ENCODE measurements at places on chromosomes 3 and 15.

- DNase-seq, result no peak
Measured at GRCh38 chr15:92812271-92812670, 87.9 kb upstream of the CHD2 start.

GRCh38 chr15:71078506-71079207, 36.6 kb upstream of the THSD4 start:
- DNase-seq, result no peak

GRCh38 chr15:36808411-36809160, 229.2 kb downstream of the CDIN1 start:
- DNase-seq, result no peak

DNA sequence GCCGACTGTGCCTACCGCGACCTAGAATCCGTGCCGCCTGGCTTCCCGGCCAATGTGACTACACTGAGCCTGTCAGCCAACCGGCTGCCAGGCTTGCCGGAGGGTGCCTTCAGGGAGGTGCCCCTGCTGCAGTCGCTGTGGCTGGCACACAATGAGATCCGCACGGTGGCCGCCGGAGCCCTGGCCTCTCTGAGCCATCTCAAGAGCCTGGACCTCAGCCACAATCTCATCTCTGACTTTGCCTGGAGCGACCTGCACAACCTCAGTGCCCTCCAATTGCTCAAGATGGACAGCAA, 1.4 kb downstream of the ISLR start:
- no peak for DNase-seq

GRCh38 chr15:39362821-39363561, 217.9 kb upstream of the THBS1 start:
- DNase-seq, result no peak

GRCh38 chr3:8769088-8769822, at the start of gene OXTR:
OXTR (minus strand) TSS chr3:8769613; CDS start chr3:8768187, 1,426 bp downstream.
- DNase-seq, result no peak

GRCh38 chr15:77033729-77034671, 36.9 kb downstream of the TSPAN3 start:
- DNase-seq, result no peak

DNA sequence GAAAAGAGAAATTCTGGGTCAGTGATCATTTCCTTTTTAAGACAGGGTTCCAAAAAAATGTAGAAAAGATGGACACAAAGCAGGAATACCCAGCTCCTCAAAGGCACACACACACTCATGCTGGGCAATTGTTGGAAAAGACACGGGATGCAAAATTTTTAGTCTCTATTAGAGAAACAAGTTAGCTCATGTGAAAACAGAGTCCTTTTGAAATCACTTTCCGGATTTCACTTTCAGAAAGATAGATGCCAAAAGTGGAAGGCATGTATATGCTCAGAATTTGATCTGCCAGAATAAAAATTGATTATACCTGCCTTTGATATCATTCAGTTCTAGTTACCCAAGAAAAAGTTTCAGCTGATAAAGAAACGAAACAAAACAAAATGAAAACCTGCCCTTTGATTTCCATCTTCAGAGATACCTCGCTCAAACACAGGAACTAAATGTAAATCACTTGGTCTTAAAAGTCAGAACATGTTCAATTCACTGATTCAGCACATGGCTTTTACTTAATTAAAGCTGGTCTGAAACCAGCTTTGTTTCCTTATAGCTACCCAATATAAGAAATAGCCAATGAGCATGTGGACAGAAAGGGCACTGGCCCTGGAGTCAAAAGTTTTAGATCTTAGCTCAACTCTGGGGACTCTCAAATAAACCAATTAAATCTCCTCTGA, 52.8 kb downstream of the PLD1 start:
- no peak for DNase-seq

- peak; percentile 46 for DNase-seq
Measured at GRCh38 chr3:39180546-39181346, 11.6 kb downstream of the XIRP1 start.

- DNase-seq, result no peak
Measured at GRCh38 chr3:139122221-139122581, 77.5 kb upstream of the PRR23C start.

GRCh38 chr3:71444861-71445259, 138.7 kb downstream of the FOXP1 start:
- no peak for DNase-seq

DNA sequence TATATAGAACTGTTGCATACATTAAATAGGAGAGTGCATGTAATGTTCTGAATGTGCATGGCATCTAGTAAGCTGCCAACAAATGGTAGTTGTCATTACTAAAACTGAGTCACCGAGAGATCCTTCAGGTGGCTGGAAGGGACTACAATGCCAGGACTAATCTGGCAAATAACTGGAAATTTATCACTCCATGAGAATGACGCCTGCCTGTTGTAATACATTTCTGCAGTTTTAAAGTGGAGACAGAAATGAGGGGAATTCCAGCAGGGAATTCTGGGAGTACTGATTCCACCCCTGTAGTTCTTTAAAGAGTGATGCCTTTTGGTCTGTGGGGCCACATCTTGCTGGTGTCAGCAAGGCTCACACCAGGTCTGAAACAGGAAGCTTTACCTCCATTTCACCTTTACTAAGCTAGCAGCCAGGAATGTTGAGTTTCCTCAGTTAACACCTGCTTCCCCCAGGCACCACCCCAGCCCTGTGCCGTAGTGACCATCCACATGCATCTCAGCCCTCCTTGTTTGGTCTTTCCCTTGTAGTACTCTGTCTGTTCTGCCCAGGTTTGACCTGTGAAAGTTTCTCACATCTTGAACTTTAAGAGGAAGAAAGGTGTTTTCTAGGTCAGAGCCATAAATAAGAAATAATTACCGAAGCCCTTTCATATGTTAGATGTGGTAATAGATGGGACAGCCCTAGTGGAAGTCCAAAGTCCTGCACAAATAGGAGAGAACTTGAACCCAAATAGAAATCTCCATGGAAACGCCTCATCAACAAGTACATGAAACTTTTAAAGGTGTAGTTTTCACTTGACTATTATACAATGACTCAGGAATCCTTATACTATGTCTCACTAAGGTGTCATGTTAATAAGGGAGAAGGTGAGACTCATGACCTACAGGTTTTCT, 56.7 kb upstream of the LMOD3 start:
- no peak for DNase-seq

DNA sequence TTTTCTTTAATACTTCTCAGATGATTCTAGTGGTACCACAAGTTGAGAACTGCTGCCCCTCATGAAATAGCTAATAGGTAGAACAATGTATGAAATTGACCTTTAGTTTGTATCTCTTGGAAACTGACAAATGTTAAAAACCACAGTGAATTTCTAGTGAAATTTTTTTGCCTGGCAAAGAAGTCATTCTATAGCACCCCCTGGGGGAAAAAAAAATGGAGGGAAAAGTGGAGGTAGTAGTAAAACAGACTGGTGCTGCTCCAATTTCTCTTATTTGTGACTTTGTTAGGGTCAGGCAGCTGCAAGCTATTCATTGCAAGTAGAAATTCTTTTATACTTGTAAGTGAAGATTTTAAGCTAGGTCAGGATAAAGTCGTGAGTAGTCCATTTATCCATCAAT, 605.0 kb downstream of the NLGN1 start:
- peak; percentile 1 for DNase-seq

DNA sequence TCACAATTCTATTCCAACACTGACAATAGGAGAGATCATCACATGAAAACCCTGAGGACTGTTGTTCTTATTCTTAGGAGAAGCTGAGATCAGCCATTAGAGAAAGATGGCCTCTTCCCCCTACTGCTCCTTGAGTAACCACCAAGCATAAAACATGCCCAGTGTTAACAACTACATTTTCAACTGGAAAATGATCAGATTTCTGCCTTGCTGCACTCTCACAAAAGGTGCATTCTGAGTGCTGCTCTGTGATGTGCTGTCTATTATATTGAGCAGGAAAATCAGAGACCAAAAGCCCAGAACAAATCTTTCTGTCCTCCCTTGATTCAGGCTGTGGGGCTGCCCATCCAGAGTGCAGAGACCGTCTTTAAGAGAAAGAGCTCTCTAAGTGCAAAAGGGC, 304.6 kb upstream of the TRIM42 start:
- DNase-seq, result no peak

DNA sequence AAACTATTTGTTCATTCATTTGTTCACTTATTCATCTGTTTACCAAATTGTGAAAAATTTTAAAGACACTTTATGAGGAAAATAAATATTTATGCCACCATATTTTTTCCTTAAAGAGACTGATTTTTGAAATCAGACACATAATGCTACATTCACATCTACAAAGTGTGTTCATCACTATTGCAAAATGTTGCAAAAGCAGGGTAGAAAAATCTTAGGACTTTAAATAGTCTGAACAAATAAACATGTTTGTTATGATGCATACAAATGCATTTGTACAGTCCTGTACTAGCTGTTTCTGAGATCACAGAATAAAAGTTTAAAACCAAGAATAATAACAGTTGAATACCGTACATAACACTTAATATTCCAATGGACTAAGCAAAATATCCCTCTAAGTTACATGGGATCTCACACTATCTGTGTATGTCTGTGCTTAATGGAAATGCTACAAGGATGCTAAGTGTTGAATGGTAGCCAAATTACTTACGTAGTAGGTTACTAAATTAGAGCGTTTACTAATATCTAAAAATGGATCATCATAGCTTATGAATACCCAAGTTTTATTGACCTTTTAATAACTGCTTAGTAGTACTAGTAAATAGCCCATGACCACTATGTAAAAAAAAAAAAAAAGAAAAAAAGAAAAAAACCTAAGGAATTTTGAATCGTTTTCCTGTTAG, 25.1 kb downstream of the ATP11B start:
- DNase-seq, result no peak

- no peak for DNase-seq
Measured at GRCh38 chr3:32448686-32449474, 53.8 kb downstream of the CMTM6 start.

GRCh38 chr3:32989171-32989570, 37.7 kb downstream of the CCR4 start:
- no peak for DNase-seq

GRCh38 chr15:76310475-76311099, 682 bp downstream of the ETFA start:
- peak; percentile 35 for DNase-seq

GRCh38 chr15:25022233-25022632, 67.4 kb downstream of the SNRPN start:
- DNase-seq, result no peak

DNA sequence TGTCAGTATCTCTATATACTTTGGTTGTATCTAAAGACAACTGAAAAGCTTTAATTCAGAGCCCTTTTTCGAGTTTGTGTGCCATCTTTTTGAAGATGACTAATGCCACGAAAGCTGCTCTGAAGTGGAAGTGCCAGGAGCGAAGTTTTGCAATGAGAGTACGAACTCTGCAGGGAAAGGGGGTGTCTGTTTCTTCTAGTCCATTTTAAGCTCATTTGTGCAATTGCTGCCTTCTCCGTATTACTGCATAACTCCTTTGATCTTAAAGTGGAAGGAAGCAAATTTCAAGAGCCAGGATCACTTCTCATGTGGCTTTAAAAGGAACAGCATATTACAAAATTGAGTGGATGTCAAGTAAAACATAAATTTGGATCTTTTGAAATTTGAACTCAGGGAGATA, 245.3 kb downstream of the FEZF2 start:
- DNase-seq, result no peak

DNA sequence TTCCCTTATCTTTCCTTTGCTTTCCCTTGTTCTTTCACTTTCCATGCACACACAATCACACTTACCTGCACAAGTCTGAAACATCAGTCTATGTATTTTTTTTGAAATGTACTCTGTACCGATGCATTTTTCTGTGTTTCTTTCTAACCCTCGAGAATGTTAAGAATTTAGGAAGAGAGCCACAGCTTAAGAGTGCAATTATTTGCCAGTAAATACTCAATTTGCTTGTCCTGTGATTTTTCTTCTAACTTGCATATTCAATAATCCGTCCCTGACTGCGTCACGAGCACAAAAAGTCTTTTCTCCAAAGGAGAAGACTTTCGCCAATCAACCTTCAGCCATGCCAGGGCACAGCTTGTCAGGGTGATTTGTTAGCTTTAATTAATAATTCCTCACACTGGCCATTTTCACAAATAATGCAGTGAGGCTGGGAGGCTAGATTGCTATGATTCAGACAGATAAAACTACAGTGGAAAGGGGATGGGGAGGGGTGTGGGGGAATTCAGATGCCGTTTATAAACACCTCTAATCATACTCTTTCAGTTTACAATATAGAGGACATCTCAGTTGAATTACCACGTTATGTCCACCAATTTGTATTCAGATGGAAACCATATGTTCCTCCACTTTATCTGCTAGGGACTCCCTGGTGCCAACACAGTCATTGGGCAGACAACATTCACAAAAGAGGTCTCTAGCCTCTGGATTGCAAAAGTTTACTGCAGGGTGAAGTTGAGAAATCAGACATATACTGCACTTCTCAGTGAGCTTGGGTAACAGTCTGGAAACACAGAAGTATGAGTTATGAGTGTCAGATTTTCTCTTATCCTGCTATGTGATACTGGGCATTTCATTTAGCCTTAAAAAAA, 388.0 kb downstream of the ZBTB20 start:
- peak; percentile 93 for DNase-seq

- no peak for DNase-seq
Measured at GRCh38 chr3:12454816-12455121, 29.5 kb upstream of the TSEN2 start.

- DNase-seq, result no peak
Measured at GRCh38 chr3:55202326-55202725, 274.5 kb upstream of the LRTM1 start.

DNA sequence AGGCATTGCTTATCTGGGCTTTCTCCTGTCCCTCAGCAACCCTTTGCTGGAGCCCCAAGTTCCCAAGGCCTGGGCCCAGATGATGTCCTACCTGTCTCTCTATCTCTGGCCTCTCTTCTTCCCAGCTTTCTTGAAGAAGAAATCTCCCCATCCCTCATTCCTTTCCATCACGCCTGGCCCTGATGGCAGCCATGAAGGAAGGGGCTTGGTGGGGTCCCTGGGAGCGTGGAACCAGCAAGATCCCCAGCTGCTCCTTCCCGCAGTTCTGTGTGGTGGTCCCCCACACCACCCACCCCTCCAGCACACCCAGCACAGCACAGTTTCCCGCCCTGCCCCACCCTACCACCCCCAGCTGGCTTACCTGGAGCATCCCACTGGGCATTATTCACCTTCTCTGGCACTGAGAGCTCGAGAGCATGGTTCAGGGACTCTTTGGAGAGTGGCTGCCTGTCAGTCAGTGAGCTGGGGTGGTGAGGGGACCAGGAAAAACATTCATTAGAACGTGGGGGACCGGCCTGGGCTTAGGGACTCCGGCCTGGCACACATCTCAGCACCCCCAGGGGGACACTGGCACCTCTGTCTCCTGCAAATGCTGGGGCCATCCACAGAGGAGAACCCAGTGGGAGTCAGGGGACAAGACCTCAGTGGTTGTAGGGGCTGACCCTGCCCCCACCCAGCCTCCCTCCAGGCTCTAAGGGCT, 26.6 kb downstream of the ACSBG1 start:
- no peak for DNase-seq
